ENCODE measurements at places on chromosomes 3 and 15.

GRCh38 chr15:62046078-62046743, 14.0 kb downstream of the VPS13C start:
- no peak for DNase-seq

GRCh38 chr15:88894348-88894818, 961 bp downstream of the HAPLN3 start:
- DNase-seq: no peak

DNA sequence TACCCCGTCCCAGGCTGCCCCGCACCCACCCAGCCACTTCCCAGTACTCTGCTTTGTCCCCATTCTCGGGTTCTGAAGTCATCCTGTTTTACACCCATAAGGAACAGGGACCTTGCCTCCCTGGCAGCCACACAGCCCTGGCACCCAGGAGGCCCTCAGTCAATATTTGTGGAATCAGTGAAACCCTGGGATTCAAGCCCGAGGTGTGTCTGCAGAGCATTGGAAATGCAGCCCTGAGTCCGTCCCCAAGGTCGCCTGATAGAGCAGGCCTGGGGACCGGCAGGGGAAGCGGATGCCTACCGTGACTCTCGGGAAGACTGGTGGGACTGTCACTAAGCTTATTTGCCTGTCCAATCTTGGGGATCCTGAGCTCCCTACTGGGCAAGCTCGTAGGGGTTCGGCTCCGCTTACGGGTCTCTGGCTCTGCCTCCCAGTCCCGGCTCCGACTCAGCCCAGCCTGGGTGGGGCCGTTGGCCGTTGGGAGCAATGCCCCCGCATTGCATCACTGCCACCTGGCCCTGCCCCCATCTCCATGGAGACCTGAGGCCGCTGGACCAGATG, 64.4 kb upstream of the TAMM41 start:
- DNase-seq: no peak

GRCh38 chr3:13535526-13535875, 13.4 kb upstream of the FBLN2 start:
- DNase-seq: no peak

- DNase-seq: no peak
These were observed 107.7 kb downstream of the TCF12 start for GRCh38 chr15:57026016-57026592.

- no peak for DNase-seq
These were observed 428.8 kb upstream of the TBL1XR1 start for GRCh38 chr3:177626045-177626444.
